Activated CD4-positive, alpha-beta T cell treated with anti-CD3 and anti-CD28 coated beads, Interleukin-2, amount 10 ng/mL, durations not matched to agents 24 days and 14 days (primary cell): ENCODE measurements at places on chromosomes 7 and 10.

DNA sequence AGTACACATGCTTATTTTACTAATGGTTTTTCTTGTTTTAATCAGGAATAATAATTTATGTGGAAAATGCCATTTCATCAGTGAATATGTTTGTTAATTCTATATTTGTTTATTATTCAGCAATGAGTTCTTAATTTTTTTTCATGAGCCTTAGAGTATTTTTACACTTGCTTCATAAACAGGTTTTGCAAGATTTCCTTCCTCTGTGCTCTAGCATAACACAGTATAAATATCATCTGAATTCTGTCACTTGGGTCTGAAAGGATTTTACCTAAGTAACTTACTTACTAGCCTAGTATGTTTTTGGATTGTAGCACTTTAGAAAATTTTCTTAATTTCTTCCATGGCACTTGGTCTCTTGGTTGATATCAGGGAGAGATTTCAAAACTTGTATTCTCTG, 45.8 kb downstream of the GLCCI1 start:
- no peak overlapping the region for H3K4me3 ChIP-seq
- DNase-seq, result no peak
- no peak overlapping the region for H3K27ac ChIP-seq
- peaks cover 13% of the 10 kb centered on the region for H3K36me3 ChIP-seq
- H3K4me1 ChIP-seq, result peaks cover 11% of the 10 kb centered on the region
- no peaks in the 10 kb centered on the region for H3K27me3 ChIP-seq

DNA sequence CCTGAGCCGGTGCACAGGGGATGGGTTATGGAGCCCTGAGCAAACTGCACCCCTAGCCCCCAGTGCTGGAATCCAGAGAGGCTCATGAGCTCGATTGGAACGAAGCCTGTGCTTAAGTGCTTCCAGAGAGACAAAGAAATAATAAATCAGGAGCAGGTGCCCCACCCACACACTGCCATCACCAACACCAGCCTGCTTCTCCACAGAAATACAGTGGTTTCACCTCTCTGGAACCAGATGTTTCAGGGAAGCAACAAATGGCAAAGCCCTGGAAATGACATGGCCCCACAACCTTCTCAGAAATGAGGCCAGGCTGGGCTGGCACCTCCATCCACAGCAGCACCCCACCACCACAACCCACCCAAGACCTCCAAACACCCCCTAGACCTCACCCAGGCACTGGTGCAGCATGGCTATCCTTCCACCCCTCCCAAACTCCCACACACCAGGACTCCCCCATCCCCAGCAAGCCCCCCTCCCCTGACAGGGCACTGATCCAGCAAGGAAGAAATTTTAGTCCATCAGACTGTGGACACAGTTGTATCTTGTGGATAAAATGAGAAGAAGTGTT, 4.1 kb upstream of the SLC18A3 start:
- H3K27ac ChIP-seq, result no peak overlapping the region
- peaks cover 3% of the 10 kb centered on the region for H3K4me1 ChIP-seq
- H3K36me3 ChIP-seq, result no peaks in the 10 kb centered on the region
- no peak for DNase-seq
- H3K4me3 ChIP-seq, result no peak overlapping the region

DNA sequence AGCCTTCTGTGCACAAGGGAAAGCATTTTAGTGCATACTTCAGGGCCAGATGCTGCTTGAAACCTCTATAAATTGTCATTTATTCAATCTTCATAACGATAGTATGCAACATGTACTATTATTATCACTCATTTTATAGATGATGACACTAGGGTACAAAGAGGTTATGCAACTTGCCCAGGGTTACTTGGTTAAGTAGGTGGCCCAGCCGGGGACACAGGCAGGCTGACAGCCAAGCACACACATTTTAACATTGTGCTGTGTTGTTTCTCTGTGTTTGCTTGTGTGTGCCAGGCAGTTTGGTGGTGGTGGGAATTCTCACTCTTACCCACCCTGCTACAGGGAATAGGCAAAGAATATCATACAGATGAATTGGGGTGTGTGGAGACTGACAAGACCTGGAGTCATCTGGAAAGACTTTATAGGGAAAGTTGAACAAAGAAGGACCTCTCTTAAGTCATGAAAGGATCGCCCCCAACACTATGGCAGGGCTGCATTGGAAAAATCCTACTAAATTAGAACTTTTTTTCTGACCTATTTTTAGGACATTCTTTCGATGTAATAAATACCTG, 98.9 kb downstream of the MKX start:
- H3K4me1 ChIP-seq, result peaks cover 3% of the 10 kb centered on the region
- H3K4me3 ChIP-seq, result no peak overlapping the region
- peaks cover 14% of the 10 kb centered on the region for H3K27me3 ChIP-seq
- no peak overlapping the region for H3K27ac ChIP-seq

- no peak overlapping the region for H3K27ac ChIP-seq
- peaks cover 14% of the 10 kb centered on the region for H3K27me3 ChIP-seq
- peaks cover 23% of the 10 kb centered on the region for H3K4me1 ChIP-seq
Observed at GRCh38 chr10:101054351-101054750, 7.4 kb upstream of the KAZALD1 start.

DNA sequence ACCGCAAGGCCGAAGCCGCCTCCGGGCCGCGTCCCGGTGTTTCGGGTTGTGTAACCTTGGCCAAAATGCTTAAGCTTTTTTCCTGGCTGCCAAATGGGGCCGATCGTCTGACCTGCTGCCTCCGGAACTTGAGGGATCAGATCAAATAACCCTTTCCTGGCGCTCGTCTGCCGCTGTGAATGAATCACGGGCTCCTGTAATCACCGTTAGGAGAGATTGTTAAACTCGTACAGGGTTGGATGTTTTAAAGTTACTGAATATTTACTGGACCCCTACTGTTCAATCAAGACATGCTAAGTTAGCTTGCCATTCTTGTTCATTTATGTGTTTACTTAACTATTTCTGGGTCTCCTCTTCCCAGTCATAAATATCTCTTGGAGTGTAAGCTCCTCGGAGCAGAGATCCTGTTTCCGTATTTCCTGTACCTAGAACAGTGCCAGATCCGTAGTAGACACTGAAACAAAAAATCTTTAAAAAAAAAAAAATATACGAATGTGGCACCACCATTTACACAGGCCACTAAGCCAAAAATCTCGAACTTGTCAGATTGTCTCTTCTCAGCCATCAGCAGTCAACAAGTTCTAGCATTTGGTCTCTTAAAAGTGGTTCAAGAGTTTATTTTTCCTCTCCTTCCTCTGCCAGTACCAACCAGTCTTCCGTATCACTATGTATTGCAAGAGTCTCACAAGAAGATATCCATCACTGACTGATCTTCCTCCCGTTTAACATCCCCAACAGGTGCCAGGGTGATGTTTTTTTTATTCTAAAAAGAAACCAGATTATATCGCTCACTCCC, 650 bp upstream of the TM9SF3 start:
- peaks cover 22% of the 10 kb centered on the region for H3K4me1 ChIP-seq
- H3K27ac ChIP-seq, result peak overlapping the region; percentile 91
- H3K36me3 ChIP-seq, result peaks cover 9% of the 10 kb centered on the region
- H3K4me3 ChIP-seq, result no peak overlapping the region
- DNase-seq, result peak; percentile 61

GRCh38 chr10:79344502-79345195, 2.6 kb upstream of the PPIF start:
- no peak overlapping the region for H3K27ac ChIP-seq
- H3K4me1 ChIP-seq, result peaks cover 38% of the 10 kb centered on the region
- no peak overlapping the region for H3K4me3 ChIP-seq
- H3K36me3 ChIP-seq, result peaks cover 16% of the 10 kb centered on the region
- DNase-seq, result no peak
- no peaks in the 10 kb centered on the region for H3K27me3 ChIP-seq
